ENCODE measurements at places on chromosomes 4 and X.

DNA sequence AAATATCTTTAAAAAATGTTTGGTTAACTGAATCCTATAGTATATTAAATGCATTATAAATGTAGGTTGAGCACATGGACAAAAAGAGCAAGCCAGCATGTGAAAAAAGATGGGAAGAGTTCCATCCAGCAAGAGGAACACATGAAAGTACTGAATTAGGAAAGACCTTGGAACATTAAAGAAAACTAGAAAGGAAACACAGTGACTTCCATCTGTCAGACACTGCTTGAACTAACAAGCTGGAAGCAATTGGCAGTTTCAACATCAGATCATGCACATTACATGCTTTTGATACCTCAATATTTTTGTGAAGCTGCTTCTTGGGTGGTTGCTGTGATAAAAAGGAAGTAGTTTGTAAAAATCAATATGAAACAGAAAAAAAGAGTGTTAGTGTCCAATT lies 626.8 kb upstream of the GNPDA2 start:
- no peaks in the 10 kb centered on the region for H3K4me1 ChIP-seq
- H3K4me3 ChIP-seq, result no peak overlapping the region
- no peaks in the 10 kb centered on the region for H3K27me3 ChIP-seq
- DNase-seq, result no peak
- H3K27ac ChIP-seq, result no peak overlapping the region

DNA sequence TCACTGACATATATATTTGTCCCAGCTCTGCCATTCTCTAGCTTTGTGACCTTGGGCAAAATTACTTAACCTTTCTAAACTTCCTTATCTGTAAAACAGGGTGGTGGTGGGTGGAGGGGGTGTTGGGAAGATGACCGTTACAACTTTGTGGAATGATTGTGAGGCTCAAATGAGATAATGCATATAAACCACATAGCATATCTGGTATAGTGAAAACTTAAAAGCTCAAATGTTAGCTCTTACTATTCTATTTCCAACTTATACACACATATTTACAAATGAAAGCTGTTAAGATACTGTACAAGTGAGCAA lies 52.9 kb upstream of the HPRT1 start:
- no peak overlapping the region for H3K4me3 ChIP-seq
- no peaks in the 10 kb centered on the region for H3K27me3 ChIP-seq
- no peaks in the 10 kb centered on the region for H3K4me1 ChIP-seq
- H3K36me3 ChIP-seq, result no peaks in the 10 kb centered on the region

DNA sequence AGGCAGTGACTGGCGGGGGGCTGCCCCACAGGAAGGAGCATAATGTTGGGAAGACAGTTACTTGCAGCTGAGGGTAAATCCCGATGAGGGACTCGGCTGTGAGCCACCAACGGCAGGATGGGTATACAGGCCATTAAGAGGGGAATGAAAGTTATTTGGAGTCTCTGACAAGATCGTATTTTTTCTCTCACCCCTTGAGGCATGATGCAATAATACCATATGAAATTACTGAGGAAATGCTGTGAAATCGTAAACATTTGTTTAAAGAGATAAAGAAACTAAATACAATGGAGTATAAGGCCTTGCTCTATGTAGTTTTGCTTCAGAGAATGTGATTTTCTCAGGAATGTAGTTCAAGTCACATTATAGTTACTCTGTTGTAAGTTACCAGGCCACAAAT lies 12.7 kb downstream of the IL1RAPL1 start:
- no peak for DNase-seq
- H3K4me3 ChIP-seq, result no peak overlapping the region
- no peaks in the 10 kb centered on the region for H3K27me3 ChIP-seq
- no peaks in the 10 kb centered on the region for H3K4me1 ChIP-seq

DNA sequence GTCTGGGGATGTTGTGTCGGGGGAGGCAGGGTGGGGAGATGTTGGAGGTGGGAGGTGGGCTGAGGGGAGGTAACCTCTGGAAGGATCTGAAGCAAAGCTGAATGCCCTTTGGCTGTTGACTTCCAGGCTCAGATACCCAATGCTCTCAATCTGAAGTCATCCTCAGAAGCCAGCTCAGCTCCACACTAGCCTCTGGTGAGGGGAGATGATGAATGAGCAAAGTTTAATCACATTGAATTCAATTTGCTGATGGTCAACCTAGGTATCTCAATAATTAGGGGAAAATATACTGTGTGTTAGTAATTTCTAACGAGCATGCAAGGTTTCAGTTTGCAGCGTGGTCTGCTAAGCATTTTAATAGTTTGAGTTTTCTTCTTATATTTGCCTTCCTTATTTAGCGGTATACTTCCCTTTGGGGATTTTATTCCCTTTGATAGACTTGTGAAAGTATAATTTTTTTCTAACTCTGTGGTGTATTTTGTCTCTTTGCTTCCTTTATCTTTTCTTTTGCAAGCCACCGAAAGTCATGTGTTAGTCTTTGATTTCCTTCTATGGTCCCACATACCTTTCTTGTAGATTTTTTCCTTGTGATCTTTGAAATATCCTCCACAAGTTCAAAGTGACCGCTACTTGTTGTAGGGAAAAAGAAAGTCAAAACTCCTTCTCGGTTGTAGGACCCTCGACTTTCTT lies 146.3 kb upstream of the LEF1 start:
- no peaks in the 10 kb centered on the region for H3K4me1 ChIP-seq
- no peaks in the 10 kb centered on the region for H3K27me3 ChIP-seq
- peak overlapping the region; percentile 34 for H3K4me3 ChIP-seq
- no peak overlapping the region for H3K27ac ChIP-seq
- no peaks in the 10 kb centered on the region for H3K36me3 ChIP-seq

- H3K36me3 ChIP-seq, result no peaks in the 10 kb centered on the region
- H3K4me3 ChIP-seq, result no peak overlapping the region
- H3K27me3 ChIP-seq, result no peaks in the 10 kb centered on the region
- H3K27ac ChIP-seq, result no peak overlapping the region
- H3K4me1 ChIP-seq, result no peaks in the 10 kb centered on the region
- DNase-seq, result no peak
Measured at GRCh38 chr4:16382571-16382970, 156.3 kb upstream of the TAPT1 start.

DNA sequence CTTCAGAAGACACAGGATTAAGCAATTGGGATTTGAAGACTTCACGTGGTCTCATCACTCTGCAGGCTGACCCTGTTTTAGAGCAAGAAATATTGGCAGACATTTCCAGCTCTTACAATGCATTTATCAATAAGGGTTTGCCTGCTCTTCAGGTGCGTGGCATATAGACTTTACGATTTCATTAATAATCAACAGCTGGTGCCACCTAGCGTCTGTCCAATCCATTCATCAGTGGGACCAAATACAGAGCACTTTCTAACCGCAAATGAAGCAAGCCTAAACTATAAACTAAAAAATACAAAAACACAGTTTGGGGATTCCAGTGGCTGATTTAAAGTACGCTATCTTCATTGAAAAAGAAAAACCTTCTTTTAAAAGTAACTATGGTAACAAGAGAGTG lies 125.4 kb upstream of the DMD start:
- DNase-seq, result no peak
- no peak overlapping the region for H3K27ac ChIP-seq
- no peaks in the 10 kb centered on the region for H3K4me1 ChIP-seq
- H3K27me3 ChIP-seq, result no peaks in the 10 kb centered on the region
- no peaks in the 10 kb centered on the region for H3K36me3 ChIP-seq

DNA sequence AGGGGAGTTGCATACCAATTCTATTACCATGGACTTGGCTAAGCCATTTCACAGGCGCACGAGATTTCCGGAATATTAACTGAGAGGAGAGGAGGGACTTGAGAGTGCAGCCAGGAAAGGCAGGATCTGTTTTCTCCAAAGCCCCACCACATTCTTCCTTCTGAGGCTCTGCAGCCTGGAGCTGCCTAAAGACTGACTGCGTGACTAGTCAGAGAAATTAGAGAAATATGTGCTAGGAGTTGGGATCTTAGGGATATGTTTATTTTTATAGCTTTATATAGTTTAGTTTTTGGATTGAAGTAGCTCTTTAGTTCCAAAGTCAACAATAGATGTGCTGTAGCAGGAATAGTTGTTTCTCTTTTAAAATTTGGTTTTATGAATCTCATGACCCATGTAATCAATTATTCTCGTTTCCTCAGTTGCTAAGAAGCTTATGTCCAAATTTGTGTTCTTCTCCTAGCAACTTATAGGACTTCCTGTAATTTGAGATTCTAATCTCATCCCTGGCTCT lies 300.1 kb upstream of the DDX53 start:
- H3K27ac ChIP-seq, result no peak overlapping the region
- H3K27me3 ChIP-seq, result no peaks in the 10 kb centered on the region
- H3K36me3 ChIP-seq, result no peaks in the 10 kb centered on the region
- no peak for DNase-seq
- no peaks in the 10 kb centered on the region for H3K4me1 ChIP-seq

DNA sequence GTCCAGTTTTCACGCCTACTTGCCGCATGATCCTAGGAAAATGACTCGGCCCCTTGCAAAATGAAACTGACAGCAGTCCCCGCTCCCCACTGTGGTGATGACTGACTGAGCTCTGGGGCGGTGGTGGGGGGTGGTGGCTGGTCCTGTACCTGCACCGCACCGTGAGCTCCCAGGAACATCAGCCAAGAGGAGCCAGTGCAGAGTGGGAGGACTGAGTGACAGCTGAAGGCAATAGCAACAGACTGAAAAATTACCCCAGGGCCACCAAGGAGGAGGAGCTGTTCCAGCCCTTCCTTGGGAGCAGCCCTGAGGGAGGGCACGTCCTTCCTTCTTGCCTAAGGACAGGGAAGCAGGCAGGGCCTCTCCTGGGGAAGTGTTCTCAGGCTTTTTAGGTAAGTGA lies 2.4 kb upstream of the C4orf50 start:
- H3K27me3 ChIP-seq, result no peaks in the 10 kb centered on the region
- no peak overlapping the region for H3K4me3 ChIP-seq
- H3K4me1 ChIP-seq, result no peaks in the 10 kb centered on the region
- H3K27ac ChIP-seq, result no peak overlapping the region
- no peak for DNase-seq

DNA sequence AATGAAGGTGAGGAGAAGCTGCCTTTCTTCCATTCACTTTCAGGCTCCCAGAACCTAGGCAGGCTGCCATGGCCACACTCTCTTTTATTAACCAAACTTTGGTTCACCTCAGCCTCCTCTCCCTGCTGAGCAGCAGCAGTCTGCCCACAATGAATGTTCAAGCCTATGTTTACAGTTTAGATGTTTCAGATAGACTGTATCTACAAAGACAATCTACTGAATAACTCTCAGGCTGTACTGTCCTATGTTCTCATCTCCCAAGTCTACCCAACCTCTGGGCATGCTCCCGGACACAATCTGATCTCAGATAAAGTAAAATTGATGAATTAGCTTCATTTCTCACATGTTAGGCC lies 59.2 kb upstream of the TMEM164 start:
- H3K36me3 ChIP-seq, result no peaks in the 10 kb centered on the region
- no peaks in the 10 kb centered on the region for H3K27me3 ChIP-seq
- no peak for DNase-seq
- no peaks in the 10 kb centered on the region for H3K4me1 ChIP-seq
- H3K4me3 ChIP-seq, result no peak overlapping the region

GRCh38 chrX:77065896-77066295 lies 381.3 kb upstream of the FGF16 start:
- DNase-seq, result no peak
- no peaks in the 10 kb centered on the region for H3K4me1 ChIP-seq
- no peak overlapping the region for H3K4me3 ChIP-seq
- no peaks in the 10 kb centered on the region for H3K27me3 ChIP-seq
- H3K27ac ChIP-seq, result no peak overlapping the region

- no peaks in the 10 kb centered on the region for H3K36me3 ChIP-seq
- no peaks in the 10 kb centered on the region for H3K4me1 ChIP-seq
- no peak for DNase-seq
- no peak overlapping the region for H3K4me3 ChIP-seq
- H3K27me3 ChIP-seq, result no peaks in the 10 kb centered on the region
- no peak overlapping the region for H3K27ac ChIP-seq
Measured at GRCh38 chr4:23242962-23243361, 550.2 kb downstream of the GBA3 start.

- DNase-seq, result no peak
- no peaks in the 10 kb centered on the region for H3K36me3 ChIP-seq
- no peak overlapping the region for H3K4me3 ChIP-seq
- peaks cover 37% of the 10 kb centered on the region for H3K4me1 ChIP-seq
- no peaks in the 10 kb centered on the region for H3K27me3 ChIP-seq
Measured at GRCh38 chr4:152540293-152540674, 4.4 kb upstream of the FBXW7 start.

GRCh38 chrX:129359269-129359668 lies 164.0 kb downstream of the SMARCA1 start:
- H3K27me3 ChIP-seq, result no peaks in the 10 kb centered on the region
- no peaks in the 10 kb centered on the region for H3K4me1 ChIP-seq
- no peak for DNase-seq
- no peak overlapping the region for H3K4me3 ChIP-seq
- no peak overlapping the region for H3K27ac ChIP-seq
- H3K36me3 ChIP-seq, result no peaks in the 10 kb centered on the region

DNA sequence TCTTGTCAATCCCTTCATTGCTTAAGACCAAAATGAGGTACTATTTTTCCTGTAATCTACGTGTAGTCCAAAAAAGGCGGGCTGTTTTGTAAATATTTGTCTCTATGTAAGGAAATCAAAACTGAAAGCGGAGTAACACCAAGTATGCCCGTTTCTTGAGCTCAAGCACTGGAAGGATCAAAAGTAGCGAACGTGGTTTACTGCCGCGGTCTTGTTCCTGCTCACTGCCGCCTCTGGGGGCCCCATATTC lies 71.5 kb downstream of the AFF1 start:
- H3K36me3 ChIP-seq, result no peaks in the 10 kb centered on the region
- peak overlapping the region; percentile 85 for H3K4me3 ChIP-seq
- peak overlapping the region; percentile 91 for H3K27ac ChIP-seq
- DNase-seq, result no peak

DNA sequence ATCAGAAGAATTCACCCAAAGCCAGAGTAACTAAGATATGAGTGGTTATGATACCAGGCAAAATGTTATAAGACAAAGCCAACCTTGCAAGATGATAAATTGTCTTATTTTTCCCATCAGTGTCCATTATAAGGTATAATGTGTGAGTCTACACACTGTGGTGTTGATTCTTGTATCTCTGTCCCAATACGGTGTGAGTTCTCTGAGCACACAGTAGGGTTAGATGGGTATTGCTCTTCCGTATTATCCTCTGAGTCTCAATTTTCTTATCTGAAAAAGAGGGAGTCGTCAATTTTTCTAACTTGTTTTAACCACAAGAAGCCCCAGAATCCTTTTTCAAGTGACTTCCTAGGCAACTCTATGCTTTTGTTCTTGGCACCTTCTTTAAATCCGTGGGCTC lies 69.9 kb downstream of the HMGB2 start:
- H3K36me3 ChIP-seq, result no peaks in the 10 kb centered on the region
- no peaks in the 10 kb centered on the region for H3K27me3 ChIP-seq
- H3K4me1 ChIP-seq, result peaks cover 20% of the 10 kb centered on the region
- DNase-seq, result no peak
- H3K27ac ChIP-seq, result no peak overlapping the region

DNA sequence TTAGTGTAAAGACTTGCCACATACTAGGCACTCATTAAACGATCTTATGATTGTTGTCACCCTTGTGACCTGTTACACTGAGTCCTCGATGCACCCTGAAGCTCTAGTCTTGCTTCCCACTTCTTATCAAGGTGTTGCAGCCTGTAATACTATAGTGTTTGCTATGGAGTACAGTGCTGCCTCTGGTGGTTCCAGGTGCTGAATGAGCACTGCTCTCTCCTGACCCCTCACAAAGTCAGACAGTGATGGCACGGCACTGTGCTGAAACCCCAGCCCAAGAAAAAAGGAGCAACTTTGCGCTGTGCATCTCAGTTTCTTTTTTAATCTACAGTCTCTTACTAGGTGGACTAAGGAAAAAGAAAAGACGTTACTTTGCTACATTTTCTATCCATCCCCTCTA lies 106.3 kb downstream of the GC start:
- H3K27ac ChIP-seq, result no peak overlapping the region
- no peaks in the 10 kb centered on the region for H3K27me3 ChIP-seq
- no peak for DNase-seq
- H3K4me1 ChIP-seq, result no peaks in the 10 kb centered on the region
- no peaks in the 10 kb centered on the region for H3K36me3 ChIP-seq
- H3K4me3 ChIP-seq, result no peak overlapping the region
